ENCODE measurements at places on chromosomes 3 and 15.

GRCh38 chr3:68893600-68894239 is 38.6 kb downstream of the TAFA4 start:
- peak; percentile 79 for DNase-seq

DNA sequence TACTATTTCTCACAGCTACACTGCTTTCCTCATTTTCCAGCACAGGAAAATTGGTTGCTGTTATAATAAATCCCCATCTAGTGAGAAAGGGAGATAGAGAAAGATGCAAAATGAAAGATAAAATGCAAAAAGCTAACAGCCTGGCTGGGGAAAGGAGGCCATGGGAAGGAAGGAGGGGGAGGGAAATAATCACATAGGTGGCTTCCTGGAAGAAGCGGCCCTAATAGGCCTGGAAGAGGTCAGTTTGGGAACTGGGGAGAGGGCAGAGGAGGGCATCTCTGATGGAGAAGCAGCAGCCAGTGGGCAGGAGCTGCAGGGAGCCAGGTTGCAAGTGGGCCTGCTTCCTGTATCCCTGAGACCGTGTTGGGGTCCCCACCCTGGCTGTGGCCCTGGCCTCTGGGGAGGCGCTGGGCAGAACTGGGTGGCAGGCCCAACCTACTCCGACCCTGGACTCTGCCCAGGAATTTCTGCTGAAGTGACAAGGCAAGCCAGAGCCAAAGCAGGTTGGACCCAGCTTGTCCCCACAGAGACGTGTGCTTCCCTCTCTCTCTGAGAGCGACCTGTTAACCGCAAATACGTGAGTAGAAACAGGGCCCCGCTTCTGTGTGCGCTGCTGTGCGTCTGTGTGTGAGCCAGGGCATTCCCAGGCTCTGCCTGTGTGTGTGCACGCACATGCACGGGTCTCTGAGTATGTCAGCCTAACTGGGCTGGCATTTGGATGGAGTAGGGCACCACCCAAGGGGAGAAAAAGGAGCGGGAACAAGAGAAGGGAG is 1.9 kb downstream of the SLC28A1 start:
- DNase-seq: no peak

GRCh38 chr3:53846134-53846850 is at the start of the genes CHDH and IL17RB:
TSS of gene CHDH (minus strand) at chr3:53846419. CDS start at chr3:53824008, 22,411 bp downstream.
TSS of gene IL17RB (plus strand) at chr3:53846568. CDS start at chr3:53846589, 21 bp downstream.
- DNase-seq: peak; percentile 80

DNA sequence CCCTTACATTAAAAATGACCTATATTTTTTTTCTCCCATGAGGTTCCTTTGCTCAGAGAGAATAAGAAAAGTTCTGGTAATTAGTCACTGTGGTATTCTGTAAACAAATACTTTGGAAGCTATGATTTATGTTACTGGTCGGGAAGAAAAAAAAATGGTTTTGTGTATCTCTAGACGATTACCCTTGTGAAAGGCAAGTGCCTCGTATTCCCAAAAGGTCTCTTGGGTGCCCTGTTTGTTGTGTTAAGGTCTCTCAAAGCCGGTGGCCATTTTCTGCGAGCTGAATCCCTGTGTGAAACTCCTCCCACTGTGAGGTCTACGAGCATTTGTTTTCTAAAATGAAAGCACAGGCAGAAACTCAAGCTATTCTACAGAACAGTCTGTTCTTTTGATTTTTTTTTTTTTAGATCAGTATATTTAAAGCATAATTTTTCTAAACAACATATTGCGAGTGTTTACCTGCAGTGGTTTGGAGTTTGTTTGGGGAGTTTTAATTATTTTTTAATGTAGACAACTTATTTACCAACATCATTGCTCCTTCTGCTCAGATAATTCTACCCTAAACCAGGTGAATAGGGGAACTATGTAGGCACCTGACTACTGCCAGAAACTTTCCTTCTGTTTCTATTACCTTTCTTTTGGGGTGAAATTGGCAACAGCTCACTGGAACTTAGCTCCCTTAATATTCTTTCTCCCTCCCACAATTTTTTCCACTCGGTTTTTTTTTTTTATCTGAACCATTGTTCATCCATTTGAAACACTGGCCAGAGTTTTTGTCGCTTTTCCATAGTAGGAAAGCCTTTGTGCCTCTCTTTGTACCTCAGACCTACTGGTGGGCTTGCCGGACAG is 44.0 kb downstream of the ZBTB38 start:
- peak; percentile 75 for DNase-seq

- DNase-seq: no peak
Observed at GRCh38 chr3:172201870-172202236, 162.5 kb downstream of the FNDC3B start.

DNA sequence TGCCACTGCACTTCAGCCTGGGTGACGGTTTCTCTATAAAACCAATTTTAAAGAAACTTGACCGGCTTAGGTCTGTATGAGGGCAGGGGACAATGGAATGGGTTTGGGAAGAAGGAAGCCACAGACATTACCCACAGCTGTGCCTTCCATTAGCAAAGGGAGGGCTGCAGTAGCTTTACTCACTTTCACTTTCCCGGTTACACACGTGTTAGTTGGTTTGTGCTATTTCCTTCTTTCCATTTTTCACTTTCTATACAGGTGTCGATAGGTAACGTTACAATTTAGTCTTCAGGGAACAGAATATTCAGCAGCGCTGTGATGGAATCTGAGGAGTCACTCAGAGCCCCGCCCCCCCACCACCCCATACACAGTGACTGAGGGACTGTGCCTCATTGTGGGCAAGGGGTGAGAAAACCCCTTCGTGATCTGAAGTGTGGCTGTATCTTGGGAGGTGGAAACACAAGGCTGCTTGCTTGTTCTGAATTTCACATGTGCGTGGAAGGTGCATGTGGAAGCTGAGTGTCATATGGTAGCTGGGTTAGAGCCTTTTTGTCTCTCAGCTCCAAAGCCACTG is 44.8 kb upstream of the RPL32 start:
- DNase-seq: no peak

Data from eye (tissue), 1 donor.